ENCODE measurements at places on chromosomes 7 and 10.

GRCh38 chr10:120744040-120744439 is 107.1 kb upstream of the WDR11 start:
- no peak for DNase-seq

- DNase-seq = no peak
Observed at GRCh38 chr7:101545441-101546190, 83.5 kb downstream of the MYL10 start.

GRCh38 chr10:74585231-74586087 is 240.9 kb upstream of the KAT6B start:
- DNase-seq = peak; percentile 29

DNA sequence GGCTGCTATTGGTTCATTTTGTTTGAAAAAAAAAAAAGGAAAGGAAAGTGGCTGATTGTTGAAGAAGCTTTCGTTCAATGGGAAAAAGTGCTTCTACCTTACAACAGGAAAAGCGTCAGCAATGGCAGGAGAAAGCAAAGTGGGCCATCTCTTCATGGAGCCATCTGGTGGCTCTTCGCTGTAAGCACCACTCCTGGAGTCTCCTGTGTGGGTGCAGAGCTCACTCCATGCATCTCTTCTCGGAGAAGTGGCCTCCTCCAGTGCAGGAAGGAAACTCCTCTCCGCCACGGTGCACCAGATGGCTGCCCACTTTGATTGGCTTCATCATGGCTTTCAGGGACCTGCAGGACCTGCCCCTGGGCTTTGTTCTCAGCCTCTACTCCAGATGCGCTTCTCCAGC is 250.9 kb downstream of the PTEN start:
- peak; percentile 35 for DNase-seq

- DNase-seq = peak; percentile 43
Observed at GRCh38 chr7:97145068-97145467, 27.6 kb downstream of the SDHAF3 start.

DNA sequence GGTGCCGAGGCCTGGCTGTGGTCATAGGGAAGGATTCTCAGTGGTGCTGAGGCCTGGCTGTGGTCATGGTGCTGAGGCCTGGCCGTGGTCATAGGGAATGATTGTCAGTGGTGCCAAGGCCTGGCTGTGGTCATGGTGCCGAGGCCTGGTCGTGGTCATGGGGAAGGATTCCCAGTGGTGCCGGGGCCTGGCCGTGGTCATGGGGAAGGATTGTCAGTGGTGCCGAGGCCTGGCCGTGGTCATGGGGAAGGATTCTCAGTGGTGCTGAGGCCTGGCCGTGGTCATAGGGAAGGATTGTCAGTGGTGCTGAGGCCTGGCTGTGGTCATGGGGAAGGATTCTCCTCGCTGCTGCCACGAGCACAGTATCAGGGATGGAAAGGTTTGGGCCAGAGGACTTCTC is 327.3 kb downstream of the ADARB2 start:
- no peak for DNase-seq

GRCh38 chr10:35486297-35486990 is 118.7 kb upstream of the GJD4 start:
- DNase-seq = no peak

DNA sequence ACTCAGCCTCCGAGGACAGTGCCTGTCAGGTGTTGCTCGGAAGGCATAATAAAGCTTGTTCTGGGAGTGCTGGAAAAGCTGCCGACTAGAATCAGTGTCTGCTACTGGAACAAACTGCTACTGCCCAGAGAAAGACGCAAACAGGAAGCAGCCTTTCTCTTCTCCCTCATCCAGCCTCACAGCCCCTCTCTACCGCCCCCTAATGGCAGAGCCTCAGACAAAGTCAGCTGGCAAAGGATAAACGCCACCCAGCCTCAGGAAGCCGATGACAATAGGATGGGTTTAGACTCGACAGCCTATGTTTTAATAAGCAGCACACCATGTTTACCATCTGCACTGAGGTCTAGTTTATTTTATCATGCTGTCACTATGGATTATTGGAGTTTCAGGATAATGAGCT is 169.5 kb upstream of the LYZL1 start:
- peak; percentile 13 for DNase-seq

DNA sequence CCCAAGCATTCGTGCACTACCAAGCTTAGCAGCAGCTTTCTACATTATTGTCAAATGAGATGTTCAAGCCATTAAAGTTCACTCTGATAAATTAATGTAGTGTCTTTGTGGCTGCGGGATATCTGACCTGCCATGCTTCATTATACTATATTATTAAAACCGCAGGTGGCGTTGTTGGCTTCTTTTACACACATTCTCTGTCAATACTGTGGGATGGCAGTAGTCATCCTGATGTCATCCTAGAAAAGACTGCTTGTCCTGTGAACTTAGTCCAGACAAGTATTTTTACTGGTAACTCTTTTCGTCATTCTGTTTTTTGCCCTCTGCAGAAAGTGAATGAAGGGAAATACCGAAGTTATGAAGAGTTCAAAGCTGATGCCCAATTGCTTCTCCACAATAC is 103.9 kb downstream of the ZMYND11 start:
- DNase-seq = peak; percentile 30

DNA sequence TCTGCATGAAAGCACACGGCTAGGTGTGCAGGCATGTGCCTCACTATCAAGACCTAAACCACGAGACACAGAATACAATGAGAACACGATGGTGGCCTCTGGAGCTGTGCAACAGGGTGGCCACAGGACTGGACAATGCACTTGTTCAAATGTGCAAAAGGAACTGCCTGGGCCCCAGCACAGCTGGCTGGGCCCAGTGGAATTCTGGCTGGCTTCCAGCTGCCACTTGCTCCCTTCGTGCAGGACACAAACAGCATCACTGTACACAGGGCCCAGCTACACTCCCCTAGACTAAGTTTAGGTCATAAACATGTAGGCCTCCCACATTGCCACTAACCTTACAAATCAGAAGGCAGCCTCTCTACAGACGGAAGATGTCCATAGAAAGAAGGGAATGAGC is 23.4 kb downstream of the DOCK4 start:
- DNase-seq = no peak

GRCh38 chr10:12589291-12589690 is 239.9 kb downstream of the CAMK1D start:
- DNase-seq = no peak

GRCh38 chr7:107678110-107678753 is 17.6 kb downstream of the SLC26A4 start:
- no peak for DNase-seq

- DNase-seq = no peak
Observed at GRCh38 chr10:96075977-96076376, 32.6 kb downstream of the CCNJ start.

DNA sequence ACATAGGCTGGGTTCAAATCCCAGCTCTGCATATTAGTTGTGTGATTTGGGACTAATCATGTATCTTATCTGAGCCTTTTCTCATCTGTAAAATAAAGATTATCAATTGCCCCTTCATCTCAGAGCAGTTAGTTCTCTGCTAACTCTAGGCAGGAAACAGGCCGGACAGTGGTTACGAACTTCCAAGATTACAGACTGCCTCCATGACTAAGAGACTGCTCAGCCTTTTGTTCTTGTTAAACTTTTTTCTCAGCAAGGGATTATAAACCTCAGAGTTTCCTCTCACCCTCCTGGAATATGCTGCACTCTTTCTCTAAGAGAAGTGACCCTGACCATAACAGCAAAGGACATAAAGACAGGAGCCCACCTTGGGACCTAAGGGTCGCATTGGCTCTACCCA is 52.5 kb upstream of the NFKB2 start:
- peak; percentile 92 for DNase-seq

DNA sequence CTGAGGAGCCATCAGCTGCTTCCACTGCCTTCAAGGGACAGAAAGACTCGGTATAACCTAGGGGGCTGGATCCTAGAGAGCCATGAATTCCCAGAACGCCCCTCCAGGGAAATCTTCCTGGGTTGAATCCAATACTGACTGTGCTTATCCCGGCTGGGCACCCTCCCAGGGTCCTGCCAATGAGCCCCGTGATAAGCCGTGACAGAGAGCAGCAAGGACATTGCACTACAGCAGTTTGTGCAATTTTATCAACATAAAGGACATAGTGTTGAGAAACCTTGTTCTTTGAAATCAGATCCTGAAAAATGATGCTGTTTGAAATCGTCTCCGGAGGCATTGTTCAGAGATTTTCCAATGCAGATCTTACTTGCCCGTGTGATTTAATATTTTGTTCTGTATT is 18.8 kb downstream of the AKR1B1 start:
- DNase-seq = no peak

DNA sequence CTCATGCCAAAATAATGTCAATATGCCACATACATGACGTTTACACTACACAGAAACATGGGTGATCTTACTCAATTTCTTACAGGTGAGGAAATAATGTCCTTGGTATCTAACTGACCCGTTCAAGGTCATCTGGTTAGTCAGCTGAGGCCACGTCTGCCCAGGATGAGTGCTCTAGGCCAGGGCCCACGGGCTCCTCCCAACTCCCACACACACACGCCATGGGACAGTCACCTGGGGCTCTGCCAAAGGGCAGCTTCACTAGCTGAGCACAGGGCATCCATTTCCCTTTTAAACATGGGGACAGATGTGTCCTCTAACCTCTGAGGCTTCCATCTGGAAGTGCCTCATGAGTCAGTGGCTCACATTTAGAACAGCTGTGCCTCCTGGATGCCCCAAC is 123.9 kb downstream of the TNS3 start:
- DNase-seq = peak; percentile 98

Data from GM23248 (cell line).